ENCODE measurements at places on chromosomes 5 and 9. TPM values are rescaled to one million over a fixed set of nuclear protein-coding genes. Genes with fewer than 3 reads are reported as not detected.

The AHRR gene
- total RNA-seq: 1.8 TPM

- no peak for DNase-seq
Observed at GRCh38 chr5:53259176-53259575, 149.6 kb upstream of the MOCS2 start.

The SLC36A2 gene
- 1.2 TPM for total RNA-seq

DNA sequence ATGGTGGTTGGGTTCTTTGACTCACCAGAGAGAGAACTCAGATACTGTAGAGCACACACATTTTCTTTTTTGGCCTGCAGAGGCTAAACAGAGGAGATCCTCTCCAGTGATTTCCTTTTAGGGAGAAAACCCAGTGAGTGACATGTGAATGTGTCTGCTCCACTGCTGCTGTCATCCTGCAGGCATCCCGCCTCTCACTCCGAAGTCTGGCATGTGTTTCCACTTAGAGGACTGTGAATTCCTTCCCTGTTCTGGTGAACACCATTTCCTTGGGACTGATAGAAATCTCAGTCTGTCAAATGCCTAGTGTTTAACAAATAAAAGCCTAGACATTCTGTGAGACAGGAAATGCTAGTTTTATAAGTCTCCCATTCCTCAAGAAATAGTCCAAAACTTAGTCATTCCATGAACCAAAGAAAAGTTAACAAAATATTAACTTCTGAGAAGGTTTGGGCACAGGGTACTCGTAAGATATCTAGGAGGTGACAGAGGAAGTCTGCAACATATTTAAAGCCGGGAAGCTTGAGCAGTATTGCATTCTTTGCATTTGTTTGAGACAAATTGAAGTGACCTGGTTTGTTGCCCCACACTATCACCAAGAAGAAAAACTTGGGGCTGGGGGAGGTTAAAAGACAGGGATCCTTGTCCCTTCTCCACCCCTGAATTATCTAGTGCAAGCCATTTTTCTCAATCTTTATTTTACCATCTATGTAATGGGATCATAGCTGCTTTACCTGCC, 74.9 kb upstream of the NIPAL4 start:
- peak; percentile 48 for DNase-seq

DNA sequence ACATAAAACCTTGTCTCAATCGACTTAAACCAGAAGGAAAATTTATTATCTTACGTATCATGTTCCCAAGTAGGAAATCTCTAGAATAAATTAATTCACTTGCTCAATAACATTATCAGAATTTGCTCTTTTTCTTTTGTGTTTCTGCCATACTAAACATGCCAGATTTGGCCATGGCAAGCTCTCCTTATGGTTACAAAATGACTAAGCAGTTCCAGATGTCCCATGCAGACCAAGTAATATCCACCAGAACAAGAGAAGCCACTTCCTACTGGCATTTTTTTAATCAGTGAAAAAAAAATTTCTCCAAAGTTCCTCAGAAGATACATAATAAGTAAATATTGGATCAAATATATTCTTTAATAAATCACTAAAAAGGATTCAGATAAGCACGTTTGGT, 25.2 kb upstream of the ADAMTS6 start:
- DNase-seq: no peak

- no peak for DNase-seq
Observed at GRCh38 chr5:135691044-135691443, 112.3 kb upstream of the CXCL14 start.

DNA sequence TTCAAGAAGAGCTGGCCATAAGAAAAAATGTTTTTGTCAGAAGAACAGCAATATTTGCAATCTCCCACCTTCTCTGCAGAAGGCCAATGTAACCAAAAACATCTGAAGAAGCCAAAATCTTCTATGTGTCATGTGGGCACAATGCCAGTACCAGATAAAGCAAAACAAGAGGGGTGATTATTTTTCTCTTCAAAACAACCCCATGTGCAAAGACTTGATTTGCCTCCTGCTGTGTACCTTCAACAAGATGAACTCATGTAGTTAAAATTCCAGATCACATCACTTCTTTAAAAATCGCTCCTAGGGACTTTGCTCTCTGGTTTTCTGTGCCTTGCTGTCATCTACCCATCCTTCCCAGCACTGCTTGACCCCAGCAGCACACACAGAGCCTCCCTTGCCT, 134.0 kb upstream of the MAP3K1 start:
- no peak for DNase-seq

The C9orf50 gene
- not detected for total RNA-seq

- DNase-seq: no peak
Observed at GRCh38 chr9:129608561-129609481, 12.1 kb downstream of the C9orf50 start.

GRCh38 chr9:37302277-37302676, 120.2 kb upstream of the GRHPR start:
- DNase-seq: no peak

DNA sequence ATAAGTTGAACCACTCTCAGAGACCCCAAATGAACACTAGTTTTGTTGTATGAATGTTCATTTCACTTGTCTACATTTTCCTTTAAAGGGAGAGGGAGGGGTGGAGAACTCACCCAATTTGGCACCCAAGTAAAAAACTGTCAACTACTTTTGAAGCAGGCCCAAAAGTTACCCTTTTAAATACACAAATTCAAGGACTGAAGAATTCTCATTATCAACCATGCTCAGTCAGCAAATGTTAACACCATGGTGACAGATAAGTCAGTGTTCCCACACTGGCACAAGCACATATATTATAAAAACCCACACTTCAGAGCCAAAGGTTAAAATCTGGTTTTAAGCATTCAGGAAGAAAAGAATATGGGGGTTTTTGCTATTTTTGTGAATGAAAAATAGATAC, 31.6 kb downstream of the CSNK1A1 start:
- DNase-seq: no peak

- DNase-seq: no peak
Observed at GRCh38 chr9:110220809-110221208, 12.8 kb upstream of the C9orf152 start.

- DNase-seq: no peak
Observed at GRCh38 chr5:101796427-101796826, 499.7 kb downstream of the SLCO4C1 start.

DNA sequence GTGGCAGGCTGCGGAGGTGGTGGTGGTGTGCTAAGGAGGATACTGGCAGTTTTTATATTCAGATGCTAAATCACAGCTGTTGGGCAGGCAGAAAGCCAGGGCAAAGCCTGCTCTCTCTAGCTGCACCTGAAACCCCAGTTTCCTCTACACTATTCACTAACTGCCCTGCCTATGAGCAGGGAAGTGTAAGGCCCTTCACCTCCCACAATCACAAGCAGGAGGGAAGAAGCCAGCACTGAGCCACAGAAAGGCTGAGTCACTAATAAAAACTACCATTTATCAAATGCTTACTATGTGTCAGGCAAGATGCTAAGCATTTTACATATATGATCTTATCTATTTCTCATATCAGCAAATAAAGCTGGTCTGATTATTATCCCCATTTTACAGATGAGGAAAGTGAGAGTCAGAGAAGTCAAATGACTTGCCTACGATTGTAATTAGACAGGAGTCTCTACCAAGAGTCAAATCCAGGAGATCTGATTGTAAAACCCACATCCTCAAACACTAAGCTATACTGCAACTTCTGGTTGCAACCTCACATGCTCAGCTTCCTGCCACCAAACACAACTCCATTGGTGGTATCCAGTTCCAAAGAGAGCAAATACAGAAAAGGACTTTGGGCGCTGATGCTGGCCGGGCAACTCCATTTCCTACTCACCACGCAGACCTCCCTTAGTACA, 17.7 kb upstream of the IL6ST start:
- peak; percentile 49 for DNase-seq

The HRH2 gene
- 41.2 TPM for total RNA-seq

The CMYA5 gene
- 917 TPM for total RNA-seq

DNA sequence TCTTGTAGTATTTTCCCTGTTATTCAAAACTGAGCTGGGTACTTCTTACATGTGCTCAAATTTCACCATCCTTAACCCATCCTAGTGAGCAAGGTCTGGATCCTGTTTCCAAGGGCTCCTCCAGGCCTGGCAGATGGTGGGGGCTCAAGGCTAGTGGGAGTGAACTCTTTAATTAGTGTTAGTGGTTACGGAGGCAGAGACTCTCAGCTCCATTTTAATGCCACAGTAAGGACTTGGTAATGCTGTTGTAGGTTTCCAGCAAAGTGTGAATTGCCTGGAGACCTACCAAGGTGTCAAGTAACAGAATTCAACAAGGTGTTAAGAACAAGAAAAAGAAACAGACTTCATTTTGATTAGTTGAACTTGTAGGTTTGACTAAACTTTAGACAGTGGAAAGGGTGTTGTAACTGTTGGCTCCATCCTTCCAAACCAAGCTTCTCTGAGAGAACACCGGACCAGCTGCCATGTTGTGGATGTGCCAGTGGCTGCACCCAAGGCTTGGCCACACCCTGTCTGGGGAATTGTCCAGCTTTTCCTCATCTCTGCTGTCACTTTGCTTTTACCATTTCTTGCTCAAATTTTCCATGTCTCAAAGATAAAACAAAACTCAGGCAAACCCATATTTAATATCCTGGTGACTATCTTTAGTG, 98.7 kb downstream of the ADCY2 start:
- DNase-seq: no peak

The CCL27 gene
- total RNA-seq: not detected

The LCN15 gene
- not detected for total RNA-seq

The TCF7 gene
- 2.2 TPM for total RNA-seq

GRCh38 chr9:34552986-34553385, 30.2 kb upstream of the ENHO start:
- DNase-seq: no peak

The CTNNA1 gene
- total RNA-seq: 297 TPM

DNA sequence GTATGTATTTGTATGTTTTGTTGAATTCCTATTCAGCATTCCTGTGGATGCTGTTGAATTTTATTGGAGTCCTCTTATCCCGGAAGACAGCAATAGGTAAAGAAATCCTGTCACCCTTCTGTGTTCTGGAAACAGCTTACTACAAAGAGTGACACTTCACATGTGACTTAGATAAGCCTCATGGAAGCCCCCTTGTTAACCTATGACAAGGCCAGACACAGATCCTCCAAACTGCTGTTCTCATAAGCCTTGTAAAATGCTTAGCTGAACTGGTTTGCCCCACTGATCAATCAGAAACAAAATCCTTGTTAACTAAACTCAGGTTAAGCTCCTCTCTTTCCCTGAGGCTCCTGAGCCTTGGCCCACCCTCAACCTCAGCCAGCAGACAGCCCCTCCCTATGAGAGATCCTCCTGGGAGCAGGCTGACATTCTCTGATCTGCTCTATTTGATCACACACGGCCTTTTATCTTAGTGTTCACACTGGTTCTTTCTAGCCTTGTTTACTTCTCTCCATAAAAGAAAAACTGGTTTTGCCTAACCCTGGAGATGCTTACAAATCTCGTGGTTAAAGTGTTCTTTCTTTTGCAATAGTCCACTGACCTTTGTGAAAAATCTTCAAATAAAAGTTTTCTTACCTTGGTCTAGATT, 29.4 kb upstream of the ATP6V1G1 start:
- no peak for DNase-seq

DNA sequence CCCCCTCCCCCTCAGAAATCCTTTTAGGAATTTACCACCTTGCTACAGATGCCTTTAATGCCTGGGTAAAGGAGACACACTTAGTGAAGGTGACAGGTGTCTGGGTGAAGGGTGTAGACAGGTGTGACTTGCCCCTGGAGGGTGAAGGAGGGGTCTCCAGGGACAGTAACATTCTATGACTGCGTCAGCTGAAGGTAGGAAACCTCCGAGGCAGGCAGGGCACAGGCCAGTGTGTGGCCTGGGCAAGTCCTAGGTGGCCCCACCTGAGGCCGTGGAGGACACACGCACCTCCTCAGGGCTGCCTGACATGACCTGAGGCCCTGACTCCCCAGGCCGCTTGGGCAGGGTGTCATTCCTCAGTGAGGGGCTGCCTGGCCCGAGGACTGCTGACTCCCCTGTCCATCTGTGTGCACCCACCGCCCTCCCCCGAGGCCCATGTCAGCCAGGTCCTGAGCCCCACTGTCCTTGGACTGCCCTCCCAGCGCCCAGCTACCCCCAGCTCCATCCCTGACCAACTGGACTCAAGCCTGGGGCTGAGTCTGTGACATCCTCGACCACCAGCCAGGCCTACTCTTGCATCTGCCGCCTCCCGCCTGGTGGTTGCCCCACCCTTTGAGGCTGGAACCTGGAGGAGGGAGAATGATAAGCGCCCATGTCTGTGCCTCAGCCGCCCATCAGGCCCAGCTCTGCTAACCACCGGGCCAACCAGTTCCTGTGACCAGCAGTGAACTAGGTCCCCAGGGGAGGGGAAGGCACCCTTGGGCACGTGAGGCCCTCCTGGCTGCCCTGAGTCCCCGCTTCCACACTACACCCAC, 18.4 kb downstream of the CARD19 start:
- peak; percentile 44 for DNase-seq

GRCh38 chr9:8673830-8674229, 874.3 kb upstream of the DMAC1 start:
- DNase-seq: no peak

DNA sequence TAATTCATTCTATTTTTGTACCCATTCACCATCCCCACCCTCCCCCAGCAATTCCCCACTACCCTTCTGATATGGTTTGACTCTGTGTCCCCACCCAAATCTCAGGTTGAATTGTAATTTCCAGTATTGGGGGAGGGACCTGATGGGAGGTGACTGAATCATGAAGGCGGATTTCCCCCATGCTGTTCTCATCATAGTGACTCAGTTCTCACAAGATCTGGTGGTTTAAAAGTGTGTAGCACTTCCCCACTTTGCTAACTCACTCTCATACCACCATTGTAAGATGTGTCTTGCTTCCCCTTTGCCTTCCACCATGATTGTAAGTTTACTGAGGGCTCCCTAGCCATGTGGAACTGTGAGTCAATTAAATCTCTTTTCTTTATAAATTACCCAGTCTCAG, 25.9 kb upstream of the TESK1 start:
- DNase-seq: no peak

The ACSL6 gene
- 3.0 TPM for total RNA-seq

Data from Right ventricle myocardium superior (tissue), 1 donor.